ENCODE measurements at places on chromosomes 4 and X. TPM values are rescaled to one million over a fixed set of nuclear protein-coding genes. Genes with fewer than 3 reads are reported as not detected.

- DNase-seq: no peak
These were observed 1009.0 kb upstream of the LCORL start for GRCh38 chr4:19030536-19030935.

- DNase-seq: no peak
These were observed 18.1 kb upstream of the HSFX3 start for GRCh38 chrX:149567621-149568417.

DNA sequence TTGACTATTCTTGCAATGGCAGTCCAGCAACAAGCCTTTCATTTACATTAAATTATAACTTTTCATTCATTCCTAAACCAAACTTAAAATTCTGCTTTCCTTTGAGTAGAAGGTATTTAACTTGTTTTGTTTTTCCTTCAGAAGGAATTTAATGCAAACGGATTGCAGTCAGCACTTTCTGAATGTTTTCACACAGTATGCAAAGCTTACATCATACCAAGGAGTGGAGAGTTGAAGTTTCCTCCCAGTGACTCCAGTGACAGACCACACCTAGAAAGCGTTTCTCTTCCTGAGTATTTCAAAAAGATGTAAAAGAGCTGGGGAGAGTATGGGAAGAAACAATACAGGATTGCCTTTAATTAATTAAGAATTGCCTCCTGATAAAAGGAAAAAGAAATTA is 8.1 kb downstream of the EPGN start:
- DNase-seq: no peak

Gene HELT
- total RNA-seq: not detected
